Stimulated activated CD4-positive, alpha-beta T cell treated with anti-CD3 and anti-CD28 coated beads, TNF-alpha, amount 100 ng/mL, for 24 hours (primary cell): ENCODE measurements at places on chromosomes 6 and 20.

GRCh38 chr6:98146656-98147055 is 687.7 kb upstream of the POU3F2 start:
- no peak for DNase-seq

DNA sequence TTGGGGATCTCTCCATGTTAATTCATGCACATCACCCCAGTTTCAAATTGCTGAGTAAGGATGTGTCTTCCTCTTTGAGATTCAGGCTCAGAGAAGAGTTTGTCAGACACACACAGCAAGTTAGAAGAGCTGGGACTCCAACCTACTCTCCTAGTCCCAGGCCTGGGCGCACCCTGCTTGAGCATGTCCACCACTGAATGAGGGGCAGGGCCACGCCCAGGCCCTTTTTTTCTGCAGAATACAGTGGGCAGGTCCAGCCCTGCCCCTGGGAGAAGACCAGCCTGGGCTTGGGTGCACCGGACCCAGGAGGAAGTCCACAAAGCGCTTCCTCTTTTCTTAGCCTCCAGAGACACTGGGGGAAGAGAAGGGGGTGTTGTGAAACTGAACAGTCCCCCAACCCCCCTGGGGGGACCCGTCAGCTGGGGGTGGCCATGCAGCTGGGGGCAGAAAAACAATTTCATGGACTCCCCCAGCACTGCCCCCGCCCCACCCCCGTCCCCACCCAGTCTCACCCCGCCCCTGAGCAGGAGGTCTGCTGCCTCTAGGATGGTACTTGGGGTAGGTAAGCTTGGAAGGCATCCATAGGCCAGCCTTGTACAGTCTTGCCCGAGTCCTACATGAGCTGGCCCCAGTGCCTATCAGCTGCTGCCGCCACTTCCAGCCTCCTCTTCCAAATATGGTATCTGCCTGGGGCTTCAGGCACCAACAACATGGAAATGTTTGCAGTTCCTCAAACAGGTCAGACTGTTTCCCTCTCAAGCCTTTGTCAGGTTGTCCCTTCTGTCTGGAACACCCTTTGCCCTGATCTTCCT is 11.7 kb upstream of the HCK start:
- DNase-seq = no peak

- no peak for DNase-seq
These were observed 101.4 kb downstream of the LIN28B start for GRCh38 chr6:105058316-105058715.

DNA sequence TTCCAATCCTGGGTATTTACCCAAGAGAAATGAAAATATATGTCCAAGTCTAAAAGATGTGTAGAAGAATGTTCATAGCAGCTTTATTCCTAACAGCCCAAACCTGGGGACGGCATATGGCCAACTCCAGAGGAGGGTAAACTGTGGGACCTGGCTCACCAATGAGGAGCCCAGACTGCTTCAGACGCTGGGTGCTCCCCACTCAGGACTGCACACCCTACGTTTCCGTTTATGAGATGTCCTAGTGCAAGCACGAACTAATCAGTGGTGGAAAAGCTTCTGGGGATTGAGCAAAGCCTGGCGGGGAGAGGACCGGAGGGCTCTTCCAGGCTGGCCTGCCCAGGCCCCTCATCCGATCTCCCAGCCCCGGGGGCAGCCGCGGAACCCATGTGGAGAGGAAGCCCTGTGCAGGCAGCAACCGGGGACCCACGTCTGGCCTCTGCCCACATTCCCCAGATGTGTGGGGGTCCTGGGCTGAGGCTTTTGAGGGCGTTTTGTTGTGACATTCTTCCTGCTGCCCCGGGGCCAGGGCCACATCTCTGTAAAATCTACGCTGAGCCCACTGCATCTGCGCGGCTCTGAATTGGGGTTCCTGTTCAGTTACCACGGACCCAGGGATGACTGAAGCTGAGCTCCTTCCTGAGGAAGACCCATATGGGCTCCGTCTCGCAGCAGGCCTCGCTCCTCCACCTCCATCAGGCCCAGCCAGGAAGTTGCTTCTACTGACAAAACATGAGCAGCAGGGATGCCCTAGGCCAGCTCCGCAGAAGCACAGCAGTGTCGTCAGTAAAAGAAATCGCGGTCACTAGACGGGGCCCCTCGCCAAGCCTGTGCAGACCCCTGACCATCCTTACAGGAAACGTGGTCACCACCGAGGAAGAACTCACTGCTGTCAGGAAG is 188.0 kb downstream of the DLL1 start:
- DNase-seq = no peak

DNA sequence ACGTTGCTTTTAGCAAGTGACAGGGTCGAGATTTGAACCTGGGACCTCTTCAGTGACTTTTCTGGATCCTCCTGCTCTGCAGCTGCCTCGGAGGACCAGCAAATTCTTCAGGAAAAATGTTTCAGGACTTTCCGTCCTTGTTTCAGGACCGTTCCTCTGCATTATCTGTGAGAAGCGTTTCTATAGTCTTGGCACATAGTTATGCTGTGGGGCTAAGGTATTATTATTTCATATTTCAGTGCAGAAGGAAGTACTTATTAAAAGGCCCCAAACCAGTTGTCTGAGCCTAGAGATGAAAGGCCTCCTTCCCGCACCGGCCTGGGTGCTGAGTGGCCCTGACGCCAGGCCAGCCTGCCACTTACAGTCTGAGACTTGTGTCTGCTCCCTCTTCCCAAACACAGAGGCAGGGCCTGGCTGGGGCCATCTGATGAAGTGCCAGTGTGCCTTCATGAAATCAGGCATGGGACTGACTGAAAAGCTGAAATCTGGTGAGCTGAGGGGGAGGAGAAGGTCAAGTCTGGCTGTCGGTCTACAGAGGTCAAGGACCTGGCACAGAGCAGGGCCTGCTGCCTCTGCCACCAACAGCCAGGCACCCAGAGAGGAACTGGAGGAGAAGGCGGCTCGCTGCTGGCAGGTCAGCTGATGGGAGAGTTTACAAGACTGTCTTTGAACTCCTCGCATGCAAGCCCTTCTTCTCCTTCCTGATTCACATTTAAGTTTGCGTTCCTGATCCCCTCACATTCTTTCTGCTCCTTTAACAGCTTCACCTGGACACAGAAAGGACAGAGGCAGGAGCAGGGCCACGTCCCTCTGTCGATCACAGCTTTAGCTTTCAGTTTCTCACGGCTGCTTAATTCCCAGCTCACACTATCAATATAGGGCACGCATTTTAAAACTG is 8.9 kb upstream of the QKI start:
- no peak for DNase-seq

DNA sequence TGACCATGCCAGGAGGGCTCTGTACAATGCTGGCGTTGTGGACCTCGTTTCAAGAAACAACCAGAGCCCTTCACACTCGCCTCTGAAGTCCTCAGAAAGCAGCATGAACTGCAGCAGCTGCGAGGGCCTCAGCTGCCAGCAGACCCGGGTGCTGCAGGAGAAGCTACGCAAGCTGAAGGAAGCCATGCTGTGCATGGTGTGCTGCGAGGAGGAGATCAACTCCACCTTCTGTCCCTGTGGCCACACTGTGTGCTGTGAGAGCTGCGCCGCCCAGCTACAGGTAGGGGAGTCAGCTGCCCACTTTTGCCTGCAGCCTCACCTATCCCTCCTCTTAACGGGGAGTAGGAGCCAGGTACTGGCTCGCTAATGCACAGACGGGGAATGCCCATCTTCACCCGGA is 16.2 kb downstream of the MYLIP start:
- DNase-seq = no peak

- no peak for DNase-seq
These were observed 25.5 kb upstream of the PRL start for GRCh38 chr6:22322103-22323030.

DNA sequence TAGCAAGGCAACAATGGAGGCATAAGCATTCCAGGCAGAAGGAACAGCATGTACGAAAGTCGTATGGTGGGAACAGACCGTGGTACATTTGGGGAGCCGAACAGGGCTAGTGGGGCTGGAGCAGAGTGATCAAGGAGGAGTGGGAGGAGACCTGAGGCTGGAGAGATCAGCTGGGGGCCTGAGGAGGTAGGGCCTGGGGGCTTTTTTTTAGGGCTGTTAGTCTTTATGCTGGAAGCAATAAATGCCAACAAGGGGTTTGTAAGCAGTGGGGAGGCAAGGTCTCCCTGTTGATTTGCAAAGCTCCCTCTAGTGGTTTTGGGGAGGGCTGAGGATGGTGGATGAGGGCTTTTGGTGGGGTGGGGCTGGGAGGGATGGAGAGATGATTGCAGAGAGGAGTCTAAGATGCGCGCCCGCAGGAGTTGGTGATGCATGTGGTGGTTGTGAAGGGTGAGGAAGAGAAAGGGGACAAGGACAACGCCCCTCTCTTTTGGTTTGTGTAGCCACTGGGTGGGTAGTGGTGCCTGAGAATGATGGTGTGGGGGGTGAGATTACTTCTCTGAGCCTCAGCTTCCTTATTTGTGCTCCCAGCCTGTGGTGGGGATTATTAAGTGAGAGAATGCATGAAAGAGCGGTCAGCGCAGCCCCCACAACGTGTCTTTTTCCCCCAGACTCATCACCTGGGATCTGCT is 74.1 kb upstream of the TOX2 start:
- peak; percentile 6 for DNase-seq
